RKO (cell line): ENCODE measurements at places on chromosomes 2 and 18.
A peak's percentile ranks its signal among the peaks of the same experiment; 100 is the strongest.

DNA sequence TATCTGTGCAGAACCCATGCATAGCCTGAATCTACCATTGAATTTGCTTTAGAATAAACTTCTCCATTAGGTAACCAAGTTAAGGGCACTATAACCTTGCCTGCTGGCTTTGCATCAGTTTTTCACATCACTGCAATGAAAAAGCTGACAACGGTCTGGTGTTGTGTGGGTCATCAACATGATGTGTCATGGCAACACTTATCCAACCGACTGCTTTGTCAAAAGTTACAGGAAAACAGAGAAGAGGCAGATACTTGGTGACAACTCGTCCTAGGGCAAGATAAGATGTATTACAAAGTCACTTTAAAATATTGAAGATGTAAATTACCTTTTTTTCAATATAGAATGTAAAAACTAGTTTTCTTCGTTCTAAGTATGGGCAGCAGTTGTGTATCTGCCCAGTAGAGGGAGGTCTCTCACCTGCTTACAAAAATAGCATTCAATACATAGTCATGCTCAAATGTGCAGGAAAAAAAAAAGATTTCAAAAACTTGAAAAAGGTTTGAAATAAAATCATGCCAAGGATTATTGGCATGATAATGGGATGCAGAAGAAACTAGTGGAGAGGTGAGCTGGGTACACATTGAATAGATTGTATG, 96.3 kb downstream of the EVA1A start:
- DNase-seq, result peak; percentile 28

GRCh38 chr2:240784629-240785423, 35.2 kb downstream of the KIF1A start:
- no peak for DNase-seq

- no peak for DNase-seq
These were observed 124.9 kb downstream of the PRKCE start for GRCh38 chr2:45776160-45776955.

DNA sequence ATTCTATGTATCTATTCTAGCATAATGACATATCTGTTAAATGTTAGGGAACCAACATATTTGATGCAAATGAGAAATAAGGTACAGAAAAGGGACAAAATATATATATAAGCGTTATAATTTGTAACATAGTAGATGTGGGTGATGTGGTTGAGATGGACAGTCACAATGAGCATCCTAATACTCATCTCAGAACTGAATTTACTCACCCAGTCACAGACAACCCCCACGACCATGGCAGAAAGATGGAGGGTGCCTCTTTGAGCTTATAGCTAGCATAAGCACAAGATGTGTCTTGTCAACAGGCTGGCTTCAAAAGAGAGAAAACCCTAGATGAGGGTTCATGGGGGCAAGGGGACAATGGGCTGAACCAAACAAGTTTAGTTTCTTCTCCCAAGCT, 9.1 kb upstream of the DSG3 start:
- no peak for DNase-seq

GRCh38 chr2:228131833-228132232, 49.7 kb downstream of the SPHKAP start:
- no peak for DNase-seq

DNA sequence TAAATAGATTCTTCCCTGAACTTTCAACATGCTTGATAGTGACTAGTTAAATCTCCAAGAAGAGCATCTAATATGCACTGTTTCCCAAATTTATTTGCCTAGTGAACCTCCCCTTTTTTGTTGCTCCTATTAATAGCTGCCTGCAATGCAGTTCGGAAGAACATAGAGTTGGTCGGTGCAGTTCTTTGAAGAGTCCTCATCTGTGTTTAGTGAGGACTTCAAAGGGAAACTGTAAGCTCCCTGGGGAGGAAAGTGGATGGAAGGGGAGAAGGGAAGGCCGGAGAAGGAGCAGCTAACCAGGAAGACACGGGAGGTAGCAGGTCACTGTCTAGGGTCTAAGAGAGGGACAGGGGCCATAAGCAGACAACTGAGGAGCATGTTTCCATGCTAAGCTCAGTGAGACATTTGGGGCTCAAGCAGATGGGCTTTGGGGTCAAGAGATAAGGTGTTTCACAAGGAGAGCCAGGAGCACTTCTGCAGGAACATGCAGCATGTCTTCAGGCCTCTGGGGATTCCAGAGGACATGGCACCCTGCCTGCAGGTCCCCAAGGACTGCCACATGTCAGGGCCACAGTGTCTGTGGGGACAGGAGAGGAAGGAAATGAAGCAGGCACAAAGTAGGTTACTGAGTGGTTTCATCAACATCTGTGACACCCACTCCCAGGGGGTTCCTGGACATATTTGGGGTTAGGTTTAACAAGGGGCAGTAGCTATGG, 48.7 kb upstream of the ANXA4 start:
- no peak for DNase-seq

GRCh38 chr2:54054271-54054670, 61.1 kb upstream of the ACYP2 start:
- no peak for DNase-seq

- DNase-seq, result peak; percentile 35
These were observed 90.5 kb downstream of the LAMA3 start for GRCh38 chr18:23779696-23780303.

GRCh38 chr2:85888684-85889626, at the start of gene ST3GAL5:
TSS of gene ST3GAL5 (minus strand) at chr2:85888990. CDS start at chr2:85888905, 85 bp downstream.
- peak; percentile 80 for DNase-seq

DNA sequence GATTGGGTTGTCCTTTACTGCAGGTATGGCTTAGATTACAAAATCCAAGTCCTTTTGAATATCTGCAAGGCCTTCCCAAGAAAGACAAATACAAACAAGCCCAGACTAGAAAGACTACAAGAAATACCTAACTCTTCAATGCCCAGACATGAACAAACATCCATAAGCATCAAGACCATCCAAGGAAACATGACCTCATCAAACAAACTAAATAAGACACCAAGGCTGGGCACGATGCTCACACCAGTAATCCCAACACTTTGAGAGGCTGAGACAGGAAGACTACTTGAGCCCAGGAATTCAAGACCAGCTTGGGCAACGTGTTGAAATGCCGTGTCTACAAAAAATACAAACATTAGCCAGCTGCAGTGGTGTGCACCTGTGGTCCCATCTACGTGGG, 31.7 kb downstream of the MAP4K3 start:
- DNase-seq, result no peak

DNA sequence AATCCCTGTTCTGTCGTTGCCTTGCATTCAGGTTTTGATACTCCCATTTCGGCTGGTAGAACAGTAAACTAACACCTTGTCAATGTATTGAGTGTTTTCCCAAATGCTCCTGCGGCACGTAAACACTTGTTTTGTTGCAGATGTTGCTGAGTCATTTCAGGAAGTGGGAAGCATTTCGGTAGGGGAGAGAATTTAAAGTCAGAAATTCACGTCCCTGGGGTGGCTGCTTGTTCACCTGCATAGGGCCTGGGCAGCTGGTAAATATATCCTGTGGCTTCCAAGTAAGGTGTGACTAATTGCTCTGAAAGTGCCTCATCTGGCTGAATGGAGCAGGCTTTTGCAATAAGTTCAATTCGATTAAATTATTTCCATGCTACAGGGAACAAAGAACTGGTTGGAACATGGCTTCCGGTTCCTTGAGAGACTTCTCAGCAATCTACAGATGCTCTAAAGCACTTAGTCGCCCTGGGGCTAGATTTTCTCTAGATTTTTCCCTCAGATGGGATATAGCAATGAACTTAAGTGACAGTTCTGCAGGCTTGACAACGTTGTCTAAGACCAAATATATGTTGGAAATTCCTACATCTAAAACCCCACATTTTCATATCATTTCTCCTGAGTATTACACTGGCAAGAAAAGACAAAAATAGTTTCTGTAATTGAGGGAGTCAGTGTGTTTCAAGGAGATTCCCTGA, 5.2 kb downstream of the GALR1 start:
- DNase-seq, result no peak

DNA sequence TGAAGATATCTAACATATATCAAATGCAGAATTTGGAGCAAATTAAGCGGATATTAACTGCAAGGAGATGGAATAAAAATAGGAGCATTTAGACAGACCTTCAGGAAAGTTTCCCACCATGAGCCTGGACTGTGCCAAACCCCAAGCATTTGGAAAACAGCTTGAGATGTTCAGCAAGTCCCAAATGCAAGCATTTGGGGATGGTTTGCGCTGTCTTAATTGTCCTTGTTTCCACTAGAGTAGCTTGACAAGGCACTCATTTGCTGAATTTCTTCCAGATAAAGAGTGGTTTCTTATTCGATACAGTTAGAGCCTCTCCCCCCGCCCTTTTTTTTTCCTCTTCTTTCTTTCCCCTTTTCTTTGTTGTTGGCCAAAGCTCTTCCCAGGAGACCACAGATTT, 77.1 kb upstream of the CDC42EP3 start:
- no peak for DNase-seq
